ENCODE measurements at places on chromosomes 2 and 18. TPM values are rescaled to one million over a fixed set of nuclear protein-coding genes. Genes with fewer than 3 reads are reported as not detected.

DNA sequence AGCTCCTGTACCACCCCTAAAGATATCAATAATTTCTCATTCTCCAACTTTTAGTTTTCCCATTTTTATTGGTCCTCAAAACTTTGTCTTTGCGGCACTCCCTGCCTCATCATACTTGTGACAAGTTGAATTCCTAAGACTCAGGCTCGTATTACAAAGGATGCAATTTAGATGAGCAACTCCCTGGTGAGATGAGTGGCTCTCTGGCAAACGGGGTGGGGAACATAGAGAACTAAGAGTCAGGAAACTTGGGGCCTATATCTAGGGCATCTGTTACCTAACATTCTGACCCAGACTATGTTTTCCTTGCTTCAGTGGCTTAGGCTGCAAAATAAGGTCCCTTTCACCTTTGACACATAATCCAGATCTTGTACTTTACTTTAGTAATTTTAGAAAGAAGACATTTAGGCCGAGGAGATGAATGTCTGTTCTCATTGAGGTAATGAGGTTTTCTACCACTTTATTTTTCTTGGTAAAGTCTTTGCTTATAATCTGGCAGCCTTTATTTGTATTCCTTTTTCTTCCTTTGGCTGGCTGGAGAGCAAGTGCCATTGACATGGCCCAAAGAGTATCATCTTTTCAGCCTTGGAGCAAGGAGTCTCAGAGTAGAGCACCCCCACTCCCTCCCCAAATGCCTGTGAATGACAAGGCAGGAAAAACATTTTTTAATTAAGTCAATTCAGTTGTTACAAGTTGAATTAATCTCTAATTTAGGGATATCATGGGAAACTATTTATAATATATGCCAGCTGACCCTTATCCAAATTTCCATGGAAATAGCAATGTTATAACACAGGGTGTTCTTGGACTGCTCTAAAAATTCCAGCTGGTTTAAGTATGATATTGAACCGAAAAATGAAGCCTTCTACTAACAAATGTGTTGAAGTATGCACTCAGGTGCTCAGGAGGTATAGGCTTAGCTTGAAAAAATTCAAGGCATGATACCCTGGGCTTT is 15.2 kb downstream of the TSPYL6 start:
- no peak for DNase-seq

LIPG gene
- 2.2 TPM for total RNA-seq

GRCh38 chr2:98708396-98709186 is 22.3 kb downstream of the MGAT4A start:
- no peak for DNase-seq

GRCh38 chr2:135802350-135802749 is 34.6 kb downstream of the LCT start:
- DNase-seq: no peak

GRCh38 chr2:216497382-216498069 is 1.1 kb upstream of the RPL37A start:
- DNase-seq: no peak

GRCh38 chr18:3652380-3653262 is 202.6 kb downstream of the TGIF1 start:
- DNase-seq: no peak

WNT6 gene
- 0.90 TPM for total RNA-seq

Measured in mesenteric fat pad (tissue), 1 donor.